ENCODE measurements at places on chromosomes 1 and 21.

GRCh38 chr1:177686933-177687332, 282.9 kb downstream of the SEC16B start:
- DNase-seq = no peak

DNA sequence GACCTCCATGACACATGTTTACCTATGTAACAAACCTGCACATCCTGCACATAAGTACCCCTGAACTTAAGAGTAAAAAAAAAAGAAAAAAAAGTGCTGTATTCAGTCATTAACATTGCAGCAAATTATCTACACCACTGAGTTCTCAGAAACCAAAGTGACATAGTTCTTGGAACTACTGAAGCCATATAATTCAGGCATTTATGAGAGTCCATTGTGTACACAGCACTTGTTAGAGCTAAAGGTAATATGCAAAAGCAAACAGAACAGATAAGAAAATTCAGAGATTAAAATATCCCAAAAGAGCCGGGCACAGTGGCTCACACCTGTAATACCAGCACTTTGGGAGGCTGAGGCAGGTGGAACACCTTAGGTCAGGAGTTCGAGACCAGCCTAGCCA, 38.0 kb downstream of the F5 start:
- no peak for DNase-seq

GRCh38 chr21:31538816-31539215, 120.7 kb upstream of the SOD1 start:
- no peak for DNase-seq

- no peak for DNase-seq
Observed at GRCh38 chr1:16406868-16407267, 30.4 kb downstream of the SPATA21 start.

- no peak for DNase-seq
Observed at GRCh38 chr21:16509476-16509875, 779.7 kb downstream of the USP25 start.

- DNase-seq = no peak
Observed at GRCh38 chr1:169784102-169784501, 10.6 kb downstream of the METTL18 start.

DNA sequence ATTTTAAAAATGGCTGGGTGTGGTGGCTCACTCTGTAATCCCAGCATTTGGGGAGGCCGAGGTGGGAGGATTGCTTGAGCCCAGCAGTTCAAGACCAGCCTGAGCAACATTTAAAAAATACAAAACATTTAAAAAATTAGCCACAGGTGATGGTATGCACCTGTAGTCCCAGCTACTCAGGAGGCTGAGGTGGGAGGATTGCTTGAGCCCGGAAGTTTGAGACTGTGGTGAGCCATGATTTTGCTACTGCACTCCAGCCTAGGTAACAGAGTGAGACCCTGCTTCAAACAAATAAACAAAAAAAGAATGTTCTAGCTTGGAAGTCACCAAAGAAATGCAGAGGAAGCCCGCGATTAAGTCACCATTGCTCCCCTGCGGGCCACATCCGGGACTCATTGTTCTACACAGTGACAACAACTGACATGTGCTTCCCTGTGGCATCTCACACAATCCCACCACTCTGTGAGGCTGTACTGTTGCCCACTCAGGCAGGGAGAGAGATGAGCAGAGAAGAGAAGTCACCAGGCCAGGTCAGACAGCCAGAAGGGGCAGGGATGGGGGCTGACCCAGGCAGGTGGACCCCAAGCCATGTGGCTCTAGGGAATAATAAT, 18.4 kb upstream of the SPATC1L start:
- no peak for DNase-seq

GRCh38 chr21:42117967-42118780, 47.1 kb downstream of the UMODL1 start:
- DNase-seq = no peak

DNA sequence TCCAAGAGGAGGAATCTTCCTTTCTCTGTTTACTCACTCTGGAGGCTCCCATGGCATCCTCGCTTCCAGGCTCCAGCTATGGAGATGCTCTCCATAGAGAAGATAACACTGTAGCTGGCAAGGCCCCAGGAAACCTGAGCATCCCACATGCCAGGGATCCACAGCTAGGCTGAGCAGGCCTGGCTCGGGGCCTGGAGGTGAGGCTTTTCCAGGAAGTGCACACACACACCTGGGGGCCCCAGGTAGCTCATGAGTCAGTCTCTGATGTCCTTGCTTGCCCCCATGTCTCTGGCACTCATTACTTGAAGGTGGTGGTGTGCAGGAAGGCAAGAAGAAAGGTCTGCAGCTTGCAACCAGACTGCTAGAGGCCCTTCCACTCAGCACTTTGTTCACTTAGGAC, 5.5 kb upstream of the LCE5A start:
- DNase-seq = no peak

GRCh38 chr1:66729119-66729518, 23.1 kb upstream of the DYNLT5 start:
- no peak for DNase-seq

DNA sequence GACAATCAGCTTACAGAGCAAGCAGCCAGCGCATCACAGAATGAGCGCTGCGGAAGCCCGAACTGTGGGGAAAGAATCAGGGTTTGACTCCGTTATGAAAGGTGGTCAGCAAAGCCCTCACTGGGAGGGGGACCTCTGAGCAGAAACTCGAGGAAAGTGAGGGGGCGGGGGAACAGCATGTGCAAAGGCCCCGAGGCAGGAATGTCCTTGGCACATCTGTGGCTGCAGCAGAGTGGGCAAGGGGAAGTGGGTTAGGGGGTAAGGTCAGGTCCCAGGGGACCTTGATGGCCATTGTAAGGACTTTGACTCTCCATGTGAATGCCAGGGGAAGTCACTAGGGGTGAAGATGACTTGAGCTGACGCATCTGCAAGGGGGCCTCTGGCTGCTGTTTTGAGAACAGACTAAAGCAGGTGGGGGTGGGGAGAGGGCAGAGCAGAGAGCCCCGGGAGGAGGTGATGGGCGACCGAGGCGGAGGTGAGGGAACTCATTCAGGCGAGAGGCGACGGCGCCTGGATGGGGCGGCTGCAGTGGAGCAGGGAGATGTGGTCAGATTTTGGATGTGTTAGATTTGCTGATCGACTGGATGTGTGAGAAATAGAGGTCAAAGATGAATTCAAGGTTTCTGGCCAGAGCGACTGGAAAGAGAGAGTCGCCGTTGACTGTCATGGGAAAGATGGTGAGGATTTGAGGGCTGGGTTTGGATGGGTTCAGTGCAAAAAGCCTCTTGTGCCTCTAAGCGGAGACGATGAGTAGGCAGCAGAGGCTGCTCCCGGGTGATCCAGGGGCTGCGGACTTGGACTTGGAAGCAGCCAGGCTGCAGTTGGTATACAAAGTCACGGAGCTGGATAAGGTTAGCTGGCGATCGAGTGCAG, 108.0 kb upstream of the ZBTB40 start:
- DNase-seq = no peak

DNA sequence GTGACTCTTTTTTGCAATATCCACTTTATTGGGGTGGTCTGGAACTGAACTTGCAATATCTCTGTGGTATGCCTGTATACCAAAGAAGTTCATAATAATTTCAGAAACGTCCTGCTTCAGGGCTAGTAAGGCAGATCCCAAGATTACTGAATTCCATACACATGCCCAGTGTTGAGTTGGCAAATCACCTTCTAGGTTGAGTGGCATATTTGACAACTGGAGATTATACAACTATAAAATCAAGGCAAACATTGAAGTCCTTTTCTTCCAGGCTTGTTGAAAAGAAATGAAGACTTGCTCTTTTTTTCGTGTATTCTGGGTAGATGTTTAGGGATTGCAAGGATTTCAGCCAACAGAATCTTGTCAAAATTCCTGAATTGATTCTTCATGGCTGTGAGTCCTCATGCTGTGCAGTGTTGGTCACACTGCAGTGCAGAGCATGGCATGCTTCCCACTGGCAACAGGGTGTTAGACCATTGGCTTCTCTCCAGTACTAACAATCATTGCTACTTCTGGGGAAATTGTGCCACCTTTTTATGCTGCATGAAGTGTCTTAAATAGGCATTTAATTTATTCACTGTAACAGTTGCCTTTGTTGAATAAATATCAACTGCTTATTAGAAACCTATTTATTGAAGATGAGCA, 367.1 kb upstream of the ADGRL4 start:
- DNase-seq = peak; percentile 57

DNA sequence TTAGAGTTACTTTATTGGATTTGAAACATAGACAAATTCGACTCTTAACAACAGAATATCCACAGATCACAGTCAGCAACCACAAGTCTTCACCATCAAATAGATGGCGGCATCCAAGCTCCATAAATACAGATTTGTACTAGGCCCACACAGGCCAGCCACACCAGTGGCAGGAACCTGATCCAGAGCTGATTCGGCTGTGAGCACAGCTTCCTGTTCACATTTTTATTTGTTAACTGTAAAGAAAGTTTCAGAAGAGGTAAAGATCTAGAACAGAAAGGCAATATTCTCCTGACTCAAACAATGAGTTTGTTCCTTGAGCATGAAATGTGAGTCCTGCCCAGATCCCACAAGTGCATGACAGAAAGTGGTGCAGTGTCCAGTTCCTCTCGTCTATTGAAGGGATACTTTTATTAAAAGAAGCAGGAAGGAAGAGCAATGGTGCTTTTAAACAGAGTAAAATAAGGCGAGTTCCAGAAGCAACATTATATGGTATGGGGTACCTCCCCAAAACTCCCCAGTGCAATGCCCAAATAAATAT, 205.8 kb downstream of the SLC45A1 start:
- DNase-seq = no peak

- DNase-seq = no peak
Observed at GRCh38 chr1:154743526-154744036, 126.5 kb downstream of the KCNN3 start.

GRCh38 chr1:21532992-21533534, 23.8 kb downstream of the ALPL start:
- DNase-seq = no peak

Measured in muscle of back (tissue), 13 donors.